ENCODE measurements at places on chromosomes 2 and 18.

DNA sequence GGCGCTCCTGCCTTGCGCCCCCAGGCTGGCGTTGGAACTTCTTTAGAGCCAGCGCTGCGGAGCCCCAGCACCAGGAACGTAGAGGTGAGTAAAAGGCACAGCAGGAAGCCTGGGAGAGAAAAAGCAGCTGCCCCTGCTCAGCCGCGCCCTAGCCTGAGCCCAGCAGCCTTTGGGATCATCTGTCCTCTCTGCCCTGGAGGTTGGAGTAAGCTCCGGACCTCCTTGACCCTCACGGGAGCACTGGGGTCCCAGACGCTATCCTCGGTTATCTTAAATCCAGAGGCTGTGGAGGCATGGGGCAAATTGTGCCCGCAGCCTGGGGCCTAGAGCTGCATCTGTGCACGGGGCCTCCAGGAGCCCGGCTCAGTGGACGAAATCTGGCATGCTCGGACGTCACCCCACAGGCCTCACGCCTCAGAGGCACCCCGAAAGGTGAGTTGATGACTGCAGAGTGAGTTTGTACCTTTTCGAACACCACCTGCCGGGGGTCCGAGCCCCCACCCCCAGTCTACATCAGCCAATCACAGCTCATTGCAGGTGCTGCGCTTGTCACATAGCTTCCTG lies 1.6 kb upstream of the SLC66A2 start:
- no peak for DNase-seq

- DNase-seq, result no peak
These were observed at the start of gene APOB for GRCh38 chr2:21043744-21044532. APOB (minus strand) TSS chr2:21044073; CDS start chr2:21043945, 128 bp downstream.

DNA sequence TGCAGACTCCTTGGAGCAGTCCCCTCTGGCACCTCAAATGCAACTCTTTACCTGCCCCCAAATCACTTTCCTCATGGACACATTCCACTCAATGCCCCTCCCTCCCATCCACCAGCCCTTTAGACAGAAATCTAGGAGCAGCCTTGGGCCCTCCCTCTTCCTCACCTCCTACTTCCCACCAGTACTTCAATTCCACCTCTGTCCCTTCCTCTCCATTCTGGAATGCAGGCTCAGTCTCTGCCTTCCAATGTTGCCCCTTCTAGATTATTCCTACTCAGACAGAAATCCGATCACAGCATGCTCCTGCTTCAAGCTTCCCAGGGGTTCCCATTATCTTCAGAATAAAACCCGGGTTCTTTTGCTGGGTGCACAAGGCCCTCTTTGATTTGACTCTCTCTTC lies 62.1 kb downstream of the MTHFD2 start:
- no peak for DNase-seq

- DNase-seq, result no peak
These were observed 32.5 kb downstream of the BMPR2 start for GRCh38 chr2:202408546-202409140.
